Choroid plexus epithelial cell (primary cell): ENCODE measurements at places on chromosomes 1 and 21.
A peak's percentile ranks its signal among the peaks of the same experiment; 100 is the strongest.

- DNase-seq, result no peak
Measured at GRCh38 chr1:222790520-222790919, 24.3 kb upstream of the DISP1 start.

DNA sequence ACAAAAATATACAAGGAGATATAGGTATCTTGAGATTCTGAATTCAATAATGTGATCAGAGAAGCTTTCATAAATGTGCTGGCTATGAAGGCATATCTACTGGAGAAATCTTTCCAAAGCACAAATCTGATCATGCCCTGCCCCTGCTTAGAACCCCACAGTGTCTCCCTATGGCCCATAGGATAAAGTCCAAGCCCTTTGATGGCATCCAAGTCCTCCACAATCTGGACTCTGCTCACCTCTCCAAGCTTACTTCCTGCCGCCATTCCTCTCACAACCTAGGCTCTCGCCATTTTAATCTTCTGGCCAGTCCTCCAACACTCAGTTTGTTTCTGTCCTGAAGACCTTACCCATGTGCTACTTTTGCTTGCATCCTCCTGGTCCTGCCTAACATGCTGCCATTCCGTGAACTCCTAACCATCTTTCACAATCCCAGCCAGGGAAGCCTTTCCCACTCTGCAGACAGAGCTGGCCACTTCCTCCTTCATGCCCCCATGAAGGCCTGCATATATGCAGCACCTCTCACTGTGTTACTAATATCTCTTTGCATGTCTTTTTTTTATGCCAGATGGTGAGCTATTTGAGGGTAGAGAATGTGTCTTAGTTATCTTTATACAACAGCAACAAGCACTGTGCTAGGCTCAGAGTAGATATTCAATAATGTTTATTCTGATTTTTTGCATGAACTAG is 5.6 kb upstream of the ATP1A1 start:
- DNase-seq, result no peak

- DNase-seq, result no peak
Measured at GRCh38 chr1:93078638-93078985, 471 bp upstream of the MTF2 start.

- DNase-seq, result no peak
Measured at GRCh38 chr1:2312515-2313301, 78.6 kb downstream of the MORN1 start.

GRCh38 chr1:42937141-42937696 is 21.4 kb downstream of the SLC2A1 start:
- peak; percentile 64 for DNase-seq

- no peak for DNase-seq
Measured at GRCh38 chr1:107530543-107530942, 389.7 kb downstream of the NTNG1 start.
